ENCODE measurements at places on chromosomes 5 and 9. TPM values are rescaled to one million over a fixed set of nuclear protein-coding genes. Genes with fewer than 3 reads are reported as not detected.

DNA sequence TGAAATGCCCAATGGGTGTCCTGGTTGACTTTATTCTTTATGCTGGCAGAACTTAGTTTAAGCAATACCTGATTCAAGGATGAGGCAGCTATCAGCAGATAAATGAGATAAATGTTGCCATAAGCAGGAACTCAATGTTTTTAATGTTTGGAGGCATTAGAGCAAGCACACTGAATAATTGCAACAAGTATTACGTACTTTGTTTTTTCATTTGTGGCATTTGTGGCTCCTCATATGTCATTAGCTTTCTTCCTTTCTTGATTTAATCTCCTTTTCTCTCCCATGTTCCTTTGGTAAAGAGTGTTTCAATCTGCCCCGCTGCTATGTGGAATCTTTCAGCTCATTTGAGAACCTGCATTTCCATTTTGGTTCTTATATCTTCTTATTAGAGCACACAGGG, 6.4 kb upstream of the NR3C1 start:
- no peak overlapping the region for H3K4me3 ChIP-seq
- no peaks in the 10 kb centered on the region for H3K4me1 ChIP-seq
- no peaks in the 10 kb centered on the region for H3K36me3 ChIP-seq
- H3K27ac ChIP-seq: no peak overlapping the region

DNA sequence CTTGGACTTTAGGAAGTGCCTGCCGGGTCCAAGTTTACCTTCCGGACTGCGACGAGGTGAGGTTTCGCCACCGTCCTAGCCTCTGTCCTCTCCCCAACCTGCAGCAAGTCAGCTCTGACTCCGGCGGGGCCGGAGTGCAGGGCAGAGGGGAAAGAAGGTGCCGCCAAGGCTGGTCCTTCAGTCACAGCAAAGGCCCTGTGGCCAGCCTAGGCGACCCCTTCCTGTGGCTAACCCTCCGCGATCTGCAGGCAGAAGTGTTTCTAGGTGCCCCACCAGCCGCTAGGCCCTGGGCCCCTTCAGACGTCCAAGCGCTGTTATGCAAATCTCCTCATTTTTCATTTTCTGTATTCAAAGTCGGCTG, 11.1 kb upstream of the NKX2-5 start:
- H3K4me1 ChIP-seq: peaks cover 19% of the 10 kb centered on the region
- H3K36me3 ChIP-seq: no peaks in the 10 kb centered on the region
- DNase-seq: no peak

Gene CAMK2A
- total RNA-seq: not detected

DNA sequence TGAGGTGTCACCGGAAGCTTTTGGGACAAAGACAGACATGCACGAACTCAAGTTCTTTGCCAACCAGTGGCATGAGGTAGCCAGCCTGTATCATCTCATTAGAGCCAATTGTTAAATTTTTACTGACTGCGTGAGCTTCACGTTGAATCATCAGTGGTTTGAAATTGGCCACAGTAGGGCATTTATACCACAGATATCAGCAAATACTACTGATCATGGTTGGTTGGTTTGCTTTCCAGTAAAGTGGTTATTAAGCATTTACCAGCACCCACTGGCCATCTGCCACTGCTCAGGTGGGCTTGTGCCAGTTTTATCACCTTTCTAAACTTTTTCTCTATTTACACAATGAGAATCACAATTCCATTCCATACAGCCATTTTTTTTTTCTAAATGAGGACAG, 28.4 kb upstream of the SHC3 start:
- H3K27ac ChIP-seq: no peak overlapping the region
- H3K27me3 ChIP-seq: no peaks in the 10 kb centered on the region
- no peak for DNase-seq
- H3K4me3 ChIP-seq: no peak overlapping the region
- no peaks in the 10 kb centered on the region for H3K4me1 ChIP-seq

Gene CCL21
- 181 TPM for total RNA-seq

GRCh38 chr5:53424686-53425615, 55.5 kb upstream of the FST start:
- H3K4me3 ChIP-seq: no peak overlapping the region
- DNase-seq: no peak
- no peaks in the 10 kb centered on the region for H3K4me1 ChIP-seq
- no peak overlapping the region for H3K27ac ChIP-seq
- H3K36me3 ChIP-seq: no peaks in the 10 kb centered on the region

DNA sequence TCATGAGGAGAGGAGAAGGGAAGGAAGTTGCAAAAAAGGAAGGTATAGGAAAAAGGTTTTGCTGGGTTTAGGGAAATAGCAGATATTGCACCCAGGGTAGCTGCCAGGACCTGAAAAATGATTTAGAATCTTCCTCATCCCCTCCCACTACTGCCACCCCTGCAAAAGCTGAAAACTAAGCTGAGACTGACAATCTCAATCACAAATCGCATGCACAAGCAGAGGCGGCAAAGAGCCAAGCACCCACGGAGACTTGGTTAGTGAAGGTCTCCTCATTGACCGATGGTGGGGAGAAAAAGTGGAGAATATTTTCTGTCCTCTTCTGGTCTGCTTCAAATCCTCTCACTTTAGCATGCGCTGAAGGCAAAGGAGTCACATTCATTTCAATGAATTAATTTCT, 39.1 kb upstream of the PAM start:
- DNase-seq: no peak
- no peak overlapping the region for H3K27ac ChIP-seq
- H3K27me3 ChIP-seq: no peaks in the 10 kb centered on the region
- H3K4me3 ChIP-seq: no peak overlapping the region

Gene ENTPD2
- total RNA-seq: 1.3 TPM

DNA sequence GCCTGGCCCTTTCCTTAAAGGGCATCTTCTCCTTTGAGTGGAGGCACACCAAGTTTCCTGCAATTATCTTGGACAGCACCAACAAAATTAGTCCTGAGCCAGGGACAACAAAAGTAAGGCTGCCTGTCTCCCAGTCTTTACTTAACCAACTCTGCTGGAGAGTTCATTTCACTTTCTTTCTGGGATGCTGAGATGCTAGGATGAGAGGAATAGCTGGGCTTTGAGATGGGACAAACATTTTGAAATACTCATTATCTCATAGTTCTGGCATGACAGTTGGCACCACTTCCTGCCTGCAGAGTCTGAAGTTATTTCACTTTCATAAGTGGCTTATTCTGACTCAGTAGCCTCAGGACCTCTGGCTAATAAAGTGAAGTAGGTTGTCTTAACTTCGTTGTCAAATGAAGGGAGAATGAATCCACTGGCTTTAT, 157.0 kb downstream of the C9orf152 start:
- peaks cover 13% of the 10 kb centered on the region for H3K4me1 ChIP-seq
- H3K36me3 ChIP-seq: no peaks in the 10 kb centered on the region
- no peaks in the 10 kb centered on the region for H3K27me3 ChIP-seq
- peak overlapping the region; percentile 76 for H3K4me3 ChIP-seq
